C1 segment of cervical spinal cord (tissue), 14 donors: ENCODE measurements at places on chromosomes 12 and 14.

DNA sequence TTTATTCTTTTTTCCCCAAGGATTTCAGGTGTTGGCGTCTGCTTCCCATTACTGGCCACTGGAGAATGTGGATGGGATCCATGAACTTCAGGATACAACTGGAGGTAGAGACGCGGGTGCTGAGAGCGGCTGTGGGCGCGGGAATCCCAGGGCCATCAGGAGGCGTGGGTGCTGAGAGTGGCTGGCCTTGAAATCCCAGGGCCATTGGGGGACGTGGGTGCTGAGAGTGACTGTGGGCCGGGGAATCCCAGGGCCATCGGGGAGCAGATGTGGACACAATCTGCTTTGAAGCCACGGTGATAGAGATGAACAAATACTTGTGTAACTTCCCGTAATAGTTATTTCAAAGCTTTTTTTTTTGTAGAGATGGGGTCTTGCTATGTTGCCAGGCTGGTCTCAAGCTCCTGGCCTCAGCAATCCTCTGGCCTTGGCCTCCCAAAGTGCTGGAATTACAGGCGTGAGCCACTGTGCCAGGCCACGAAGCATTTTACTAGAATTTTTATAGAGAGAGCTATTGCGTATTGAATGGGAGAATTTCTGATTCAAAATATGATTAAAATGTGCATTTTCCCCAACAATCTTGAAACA, 12.8 kb downstream of the ADGRD1 start:
- no peak for DNase-seq

DNA sequence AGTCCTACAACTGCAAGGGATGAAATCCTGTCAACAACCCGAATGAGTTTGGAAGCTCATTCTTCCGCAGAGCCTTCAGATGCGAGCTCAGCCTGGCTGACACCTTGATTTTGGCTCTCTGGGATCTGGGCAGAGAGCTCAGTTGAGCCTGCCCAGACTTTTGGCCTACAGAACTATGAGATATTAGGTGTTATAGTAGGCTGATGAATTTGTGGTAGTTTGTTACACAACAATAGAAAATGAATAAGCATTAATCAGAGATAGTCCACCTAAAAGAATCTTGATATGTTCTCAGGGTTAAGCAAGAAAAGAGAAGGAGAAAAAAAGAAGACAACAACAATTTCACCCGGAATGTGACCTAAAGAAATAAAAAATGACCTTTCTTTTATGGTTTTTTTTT, 30.4 kb upstream of the GZMB start:
- no peak for DNase-seq

- DNase-seq: no peak
These were observed 1.6 kb downstream of the FAM234B start for GRCh38 chr12:13045816-13046215.

GRCh38 chr12:116397148-116397547, 119.7 kb upstream of the MED13L start:
- no peak for DNase-seq

DNA sequence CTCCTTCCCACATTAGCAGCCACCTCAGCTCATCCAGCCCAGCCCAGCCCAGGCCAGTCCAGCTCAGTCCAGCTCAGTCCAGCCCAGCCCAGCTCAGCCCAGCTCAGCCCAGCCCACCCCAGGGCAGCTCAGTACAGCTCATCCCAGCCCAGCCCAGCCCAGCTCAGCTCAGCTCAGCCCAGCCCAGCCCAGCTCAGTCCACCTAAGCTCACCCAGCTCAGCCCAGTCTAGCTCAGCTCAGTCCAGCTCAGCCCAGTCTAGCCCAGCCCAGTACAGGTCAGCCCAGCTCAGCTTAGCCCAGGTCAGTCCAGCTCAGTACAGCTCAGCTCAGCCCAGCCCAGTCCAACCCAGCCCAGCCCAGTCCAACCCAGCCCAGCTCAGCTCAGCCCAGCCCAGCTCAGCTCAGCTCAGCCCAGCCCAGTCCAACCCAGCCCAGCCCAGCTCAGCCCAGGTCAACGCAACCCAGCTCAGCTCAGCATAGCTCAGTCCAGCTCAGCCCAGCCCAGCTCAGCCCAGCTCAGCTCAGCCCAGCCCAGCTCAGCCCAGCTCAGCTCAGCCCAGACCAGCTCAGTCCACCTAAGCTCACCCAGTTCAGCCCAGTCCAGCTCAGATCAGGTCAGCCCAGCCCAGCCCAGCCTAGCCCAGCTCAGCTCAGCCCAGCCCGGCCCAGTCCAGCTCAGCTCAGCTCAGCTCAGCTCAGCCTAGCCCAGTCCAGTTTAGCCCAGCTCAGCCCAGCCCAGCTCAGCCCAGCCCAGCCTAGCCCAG, 63.0 kb downstream of the TMEM121 start:
- DNase-seq: no peak

GRCh38 chr14:101732118-101732517, 29.4 kb upstream of the PPP2R5C start:
- DNase-seq: no peak

GRCh38 chr12:117061555-117062079, 37.6 kb downstream of the TESC start:
- DNase-seq: no peak

DNA sequence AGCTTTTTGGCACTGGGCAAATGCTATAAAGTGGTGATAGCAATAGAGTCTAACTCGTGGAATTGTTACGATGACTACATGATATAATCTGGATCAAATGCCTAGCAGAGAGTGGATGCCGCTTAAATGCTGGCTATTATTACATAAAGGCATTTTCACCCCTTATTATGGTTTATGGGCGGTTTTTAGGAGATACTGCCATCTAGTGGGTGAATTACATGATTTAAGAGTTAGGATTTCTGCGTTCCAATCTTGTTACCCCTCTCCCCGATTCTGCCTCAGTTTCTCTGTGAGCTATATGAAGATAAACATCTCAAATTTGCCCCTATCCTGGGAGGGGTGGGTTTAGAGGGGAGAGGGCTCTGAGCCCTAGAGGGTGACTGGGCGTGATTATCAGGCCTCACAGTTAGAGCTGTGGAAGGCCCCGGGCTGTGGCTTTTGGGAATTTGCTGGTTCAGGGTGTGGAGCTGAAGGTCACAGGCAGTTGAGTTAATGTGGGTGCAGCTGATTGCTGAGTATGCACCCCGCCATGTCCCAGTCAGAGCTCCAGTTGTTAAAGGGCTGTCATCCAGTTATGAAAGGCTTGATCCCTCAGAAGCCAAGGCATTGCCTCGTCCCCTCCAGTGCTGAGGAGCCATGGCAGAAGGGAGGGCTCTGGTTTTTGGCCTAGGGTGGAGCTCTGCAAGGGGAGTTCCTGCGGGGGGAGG, 14.4 kb downstream of the CLSTN3 start:
- no peak for DNase-seq

GRCh38 chr14:100303925-100304324, 2.3 kb downstream of the SLC25A29 start:
- DNase-seq: no peak

DNA sequence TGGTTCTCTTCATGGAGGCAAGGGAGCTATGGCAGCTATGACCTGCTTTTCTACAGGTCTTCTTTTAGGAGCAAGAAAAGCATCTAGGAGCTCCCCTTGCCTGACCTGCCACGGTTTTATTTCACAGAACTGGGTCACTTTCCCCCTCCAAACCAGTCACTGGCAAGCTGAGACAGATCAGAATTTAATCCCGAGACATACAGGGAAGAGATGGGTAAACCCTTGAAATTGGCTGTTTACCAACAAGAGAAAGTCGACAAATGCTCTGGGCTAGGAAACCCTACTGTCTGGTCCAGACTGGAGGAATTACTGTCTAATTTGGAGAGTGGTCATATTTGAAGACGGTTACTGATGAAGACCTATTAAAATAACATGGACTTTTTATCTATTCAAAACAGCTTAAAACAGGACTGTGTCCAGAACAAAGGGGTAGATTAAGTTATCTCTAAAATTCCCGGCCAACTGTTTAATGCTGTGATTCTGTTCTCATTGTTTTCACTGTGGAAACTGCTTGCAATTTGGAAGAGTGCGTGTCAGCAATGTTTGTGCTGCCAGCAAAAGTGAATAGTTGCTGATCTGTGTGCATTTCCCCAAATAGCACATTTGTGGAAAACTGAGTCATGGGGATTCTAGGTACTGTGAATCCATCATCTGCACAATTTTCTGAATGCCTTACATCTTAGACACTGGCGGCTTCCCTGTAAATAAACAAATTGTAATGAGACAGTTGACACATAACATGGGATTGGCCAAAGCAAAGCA, 73.4 kb upstream of the EEA1 start:
- no peak for DNase-seq

DNA sequence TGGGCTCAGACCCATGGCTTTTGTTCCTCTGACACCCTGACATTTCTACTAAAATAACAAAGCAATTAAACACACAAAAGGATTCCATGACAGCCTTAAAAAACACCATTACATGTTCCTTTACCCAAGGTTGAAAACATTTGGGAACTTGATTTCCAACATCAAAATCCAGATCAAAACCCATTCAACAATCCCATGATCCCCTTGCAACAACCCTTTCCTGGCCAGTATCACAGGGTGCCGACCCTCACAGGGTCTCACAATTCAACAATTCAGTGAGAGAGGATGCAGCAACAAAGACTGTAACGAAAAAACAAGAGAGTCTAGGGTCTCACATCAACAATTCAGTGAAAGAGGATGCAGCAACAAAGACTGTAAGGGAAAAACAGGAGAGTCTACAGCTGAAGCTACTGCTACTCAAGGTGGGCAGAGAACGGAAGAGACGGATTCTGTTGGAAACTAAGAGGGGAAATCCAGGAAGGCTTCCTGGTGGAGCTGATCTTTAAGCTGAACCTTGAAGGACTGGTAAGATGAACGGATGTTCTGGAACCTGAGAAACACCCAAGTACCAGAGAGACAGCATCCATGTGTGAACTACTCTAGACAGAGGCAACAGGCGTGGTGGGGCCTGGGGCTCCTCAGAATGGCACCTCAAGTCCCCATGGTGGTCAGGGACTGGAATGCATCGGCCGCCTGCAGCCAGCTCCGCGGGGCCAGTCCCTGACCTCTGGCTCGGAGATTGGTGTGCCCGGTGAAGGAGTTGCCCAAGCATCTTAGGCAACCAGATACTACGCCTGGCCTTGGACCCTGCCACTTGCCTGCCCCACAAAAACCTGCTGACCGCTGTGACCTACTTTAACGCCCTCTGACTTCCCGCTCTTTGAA, 22.7 kb upstream of the ZFP36L1 start:
- DNase-seq: no peak

GRCh38 chr14:97634751-97635150, 837.6 kb downstream of the VRK1 start:
- DNase-seq: no peak

DNA sequence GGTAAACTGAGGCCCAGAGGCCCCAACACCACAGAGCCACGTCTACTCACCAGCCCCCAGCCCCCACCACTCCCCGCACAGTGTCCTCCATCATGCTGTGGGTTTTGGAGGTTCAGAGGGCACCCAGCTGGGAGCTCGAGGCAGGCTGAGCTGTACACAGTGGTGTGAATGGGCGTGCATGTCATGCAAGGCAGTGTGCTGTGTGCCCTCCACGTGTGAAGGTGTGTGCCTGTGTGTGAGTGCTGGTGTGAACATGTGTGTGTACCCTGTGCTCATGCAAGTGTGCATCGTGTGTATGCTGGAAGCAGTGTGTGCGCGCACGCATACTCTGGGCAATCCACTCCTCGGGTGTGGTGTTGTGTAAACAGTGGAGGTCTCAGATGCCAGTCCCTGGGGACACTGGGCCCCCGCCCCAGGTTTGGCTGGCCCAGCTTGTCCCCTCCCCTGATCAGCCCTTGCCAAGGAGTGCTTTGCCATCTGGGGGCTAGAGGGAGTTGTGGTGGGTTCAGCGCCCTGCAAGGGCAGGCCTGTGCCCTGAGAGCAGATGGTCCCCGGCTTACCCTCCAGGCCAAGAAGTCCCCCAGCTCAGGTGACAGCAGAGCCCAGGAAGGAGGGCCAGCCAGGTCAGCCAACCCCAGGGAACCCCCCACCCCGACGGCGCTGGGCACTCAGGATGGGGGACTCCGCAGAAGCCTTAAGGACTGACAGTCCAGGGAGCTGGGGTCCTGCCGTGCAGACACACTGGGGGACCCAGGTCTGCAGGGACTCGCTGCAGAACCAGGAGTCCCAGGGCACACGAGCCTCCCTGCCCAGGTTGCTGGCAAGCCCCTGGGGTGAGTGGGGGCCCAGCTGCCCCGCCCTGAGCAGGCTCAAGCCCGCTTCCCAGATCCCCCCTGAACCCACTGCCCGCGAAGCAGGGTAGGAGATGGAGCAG, 23.8 kb upstream of the GPR132 start:
- no peak for DNase-seq
